ENCODE measurements at places on chromosomes 13 and 19.

GRCh38 chr13:42331009-42331408, 59.1 kb downstream of the AKAP11 start:
- no peak for DNase-seq

DNA sequence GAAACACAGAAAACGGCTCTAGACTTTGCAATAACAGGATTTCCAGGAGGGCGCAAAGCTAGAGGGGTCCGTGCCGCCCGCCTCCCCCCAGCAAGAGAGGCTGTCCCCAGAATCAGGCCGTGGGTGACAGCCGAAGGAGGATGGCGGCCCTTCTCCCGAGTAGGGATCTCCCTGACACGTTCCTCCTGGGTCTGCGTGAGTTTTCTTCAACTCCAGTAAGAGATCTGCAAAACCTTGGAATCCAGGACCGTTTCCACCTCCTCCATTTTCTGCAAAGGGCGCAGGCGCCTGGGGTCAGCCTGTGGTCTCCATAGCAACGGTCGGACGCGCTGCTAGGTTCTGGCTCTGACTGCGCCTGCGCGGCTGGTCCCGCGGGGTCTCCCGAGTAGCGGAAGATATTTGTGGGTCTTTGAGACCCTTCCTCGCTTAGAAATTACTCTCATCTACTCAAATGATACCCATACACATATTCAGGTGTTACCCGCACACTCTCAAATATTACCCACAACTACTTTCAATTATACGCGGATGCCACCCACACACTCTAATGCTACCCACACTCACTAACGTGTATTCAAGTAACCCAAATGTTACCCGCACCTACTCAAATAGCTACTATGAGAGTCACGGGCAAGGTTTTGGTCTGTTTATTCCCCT, 2.1 kb downstream of the PNMA8C start:
- DNase-seq: peak; percentile 58

DNA sequence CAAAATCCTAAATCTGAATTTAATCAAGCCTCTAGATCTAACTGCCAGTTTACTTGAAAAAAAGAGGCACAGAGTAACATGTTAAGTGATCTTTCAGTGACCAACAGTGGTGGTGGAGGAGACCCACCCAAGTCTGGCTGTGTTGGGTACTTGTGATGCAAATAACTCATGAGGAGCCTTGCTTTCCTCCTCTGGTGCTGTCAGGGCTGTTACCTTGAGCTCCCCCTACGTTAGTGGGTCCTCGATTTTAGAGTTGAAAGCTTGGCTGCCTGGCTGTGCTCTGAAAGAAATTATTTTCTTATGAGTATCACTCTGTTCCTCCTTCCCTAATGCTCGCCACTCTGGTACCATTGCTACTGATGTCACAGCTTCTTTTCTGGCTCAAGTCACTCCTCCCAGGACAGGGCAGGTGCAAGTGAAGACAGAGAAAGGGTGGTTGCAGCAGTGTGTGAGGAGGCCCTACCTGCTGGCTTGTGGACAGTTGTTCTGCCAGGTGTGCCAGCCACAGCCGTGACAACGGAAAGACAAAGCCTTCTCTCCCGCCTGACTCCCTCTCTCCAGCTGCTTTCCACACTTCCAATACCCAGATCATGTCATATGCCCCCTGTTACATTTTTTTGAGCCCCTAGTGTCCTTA, 6.5 kb upstream of the SUPT20H start:
- DNase-seq: no peak

GRCh38 chr13:30872685-30873461, 33.2 kb upstream of the MEDAG start:
- no peak for DNase-seq

DNA sequence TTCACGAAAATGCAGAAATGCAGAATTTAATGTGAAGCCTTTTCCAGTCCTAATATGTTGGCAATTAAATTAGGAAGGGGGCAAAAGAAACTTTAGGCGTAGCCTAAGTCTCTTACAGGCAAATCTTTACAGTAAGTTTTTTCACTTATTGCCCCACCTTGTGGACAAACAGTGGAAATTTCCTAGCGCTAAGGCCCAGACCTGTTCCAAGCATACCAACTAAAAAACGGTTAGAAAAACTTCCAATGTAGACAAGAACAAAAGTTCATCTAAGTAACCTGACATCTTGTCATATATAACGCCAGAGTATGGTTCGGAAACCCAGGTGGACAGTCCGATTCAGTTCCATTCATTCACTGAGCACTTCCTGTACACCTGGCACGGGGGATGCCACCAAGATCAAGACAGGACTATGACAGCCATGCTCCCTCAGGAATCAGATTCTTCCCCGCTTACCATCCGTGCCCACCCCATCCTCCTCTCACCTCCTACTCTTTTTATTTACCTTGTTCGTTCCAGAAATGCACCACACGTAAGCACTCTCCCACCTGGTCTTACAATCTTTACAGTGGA, 4.9 kb downstream of the ZAR1L start:
- no peak for DNase-seq

DNA sequence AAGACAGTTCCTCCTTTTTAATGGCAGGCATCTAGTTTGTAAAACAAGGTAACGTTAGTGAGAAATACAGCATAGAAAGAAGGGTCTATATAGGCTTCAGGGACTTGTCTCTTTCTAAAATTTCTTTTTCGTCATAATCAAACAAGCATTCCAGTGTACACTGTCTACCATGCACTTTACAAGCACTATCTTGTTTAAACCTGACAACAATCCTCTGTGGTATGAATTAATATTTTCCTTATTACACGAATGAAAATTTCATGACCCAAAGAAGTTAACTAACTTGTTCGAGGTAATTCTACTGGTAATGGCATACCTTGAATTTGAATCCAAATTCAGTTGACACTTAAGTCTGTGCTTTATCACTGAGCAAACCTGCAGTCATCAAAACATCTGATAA, 399.7 kb upstream of the NBEA start:
- no peak for DNase-seq

DNA sequence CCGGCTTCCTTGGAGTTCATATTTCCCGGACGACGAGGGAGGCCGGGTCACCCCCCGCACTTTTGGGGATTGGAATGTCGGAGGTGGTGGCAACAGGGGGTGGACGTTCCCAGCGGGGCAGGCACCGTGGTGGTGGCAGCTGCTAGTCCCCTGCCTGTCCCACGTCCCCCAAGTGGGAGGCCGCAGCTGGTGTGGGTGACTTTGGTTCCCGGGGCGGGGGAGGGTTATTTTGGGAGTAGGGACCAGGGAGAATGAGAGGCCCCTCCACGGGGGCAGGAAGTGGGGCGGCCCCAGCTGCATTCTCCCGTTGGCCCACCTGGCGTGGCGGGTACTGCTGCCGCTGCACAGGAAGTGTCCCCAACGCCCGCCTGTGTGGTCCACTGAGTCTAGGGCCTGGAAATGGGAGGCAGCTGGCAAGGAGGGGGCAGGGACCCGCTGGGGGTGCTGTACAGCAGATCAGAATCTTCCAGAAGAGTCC, 11.1 kb upstream of the PLIN3 start:
- DNase-seq: no peak

DNA sequence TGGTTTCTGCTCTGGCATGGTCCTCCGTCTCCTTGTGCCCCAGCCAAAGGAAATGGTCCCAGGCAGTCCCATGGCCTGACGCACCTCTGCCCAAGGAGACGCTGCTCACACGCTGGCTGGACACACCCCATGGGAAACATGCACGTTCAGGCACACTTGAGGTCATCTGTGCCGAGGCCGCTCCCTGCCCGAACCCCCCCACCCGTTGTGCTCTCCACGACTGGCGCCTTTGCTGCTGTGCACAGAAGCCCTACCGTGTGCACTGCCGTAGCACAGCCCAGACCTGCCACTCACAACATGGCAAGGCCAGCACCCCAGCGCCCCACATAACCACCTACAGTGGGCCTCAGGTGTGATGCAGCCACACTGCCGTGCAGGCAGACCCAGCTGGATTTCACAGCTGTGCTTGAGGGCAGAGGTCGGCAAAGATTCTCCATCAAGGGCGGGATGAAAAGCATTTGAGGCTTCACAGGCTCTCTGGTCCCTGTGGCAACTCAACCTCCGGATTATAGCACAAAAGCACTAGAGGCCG, 65.7 kb downstream of the SPACA7 start:
- no peak for DNase-seq

GRCh38 chr13:50077431-50077830, 62.2 kb downstream of the KCNRG start:
- DNase-seq: no peak

- DNase-seq: no peak
Observed at GRCh38 chr13:42239161-42239560, 32.8 kb upstream of the AKAP11 start.

GRCh38 chr19:14496834-14497227, 904 bp upstream of the GIPC1 start:
- DNase-seq: no peak

DNA sequence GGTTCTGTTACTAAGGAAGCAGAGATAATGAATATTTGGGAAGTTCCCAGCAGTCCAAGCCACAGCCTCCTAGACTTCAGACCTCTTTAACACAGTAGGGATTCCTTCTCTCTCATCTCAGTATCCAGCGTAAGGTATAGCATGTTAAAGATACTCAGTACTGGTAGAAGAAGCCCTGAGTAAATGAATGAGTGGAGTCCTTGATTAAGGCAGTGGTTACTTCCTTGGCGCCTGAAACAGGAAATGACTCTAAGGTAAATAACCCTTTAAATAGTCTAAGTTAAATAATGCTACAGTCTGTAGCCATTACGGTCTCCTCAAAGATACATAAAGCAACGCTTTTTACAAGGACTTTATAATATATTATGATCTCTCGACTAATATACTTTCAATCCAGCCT, 650.8 kb upstream of the MIR17HG start:
- no peak for DNase-seq

- DNase-seq: no peak
Observed at GRCh38 chr19:6103217-6103644, 7.1 kb downstream of the RFX2 start.

GRCh38 chr13:20505405-20506366, 20.0 kb downstream of the CRYL1 start:
- DNase-seq: no peak

GRCh38 chr19:49613374-49613773, 22.4 kb downstream of the PRR12 start:
- no peak for DNase-seq

DNA sequence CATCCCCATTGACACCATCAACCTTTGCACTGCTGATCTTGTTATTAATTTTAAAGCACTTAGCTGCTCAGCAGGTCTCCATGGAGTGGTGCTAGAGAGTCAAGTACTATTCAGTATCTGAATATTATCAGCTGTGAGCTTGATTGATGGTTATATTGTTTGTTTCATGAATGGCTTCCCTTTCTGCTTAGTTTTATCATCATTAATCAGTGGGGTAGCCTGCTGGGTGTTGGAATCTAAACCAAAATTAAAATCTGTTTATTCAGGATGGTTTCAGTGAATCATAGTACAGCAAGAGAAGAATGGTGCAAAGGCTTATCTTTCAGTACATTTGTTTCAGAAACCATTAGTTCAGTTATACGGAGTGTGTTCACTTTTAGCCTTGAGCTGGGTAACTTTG, 42.5 kb upstream of the SCEL start:
- DNase-seq: no peak

DNA sequence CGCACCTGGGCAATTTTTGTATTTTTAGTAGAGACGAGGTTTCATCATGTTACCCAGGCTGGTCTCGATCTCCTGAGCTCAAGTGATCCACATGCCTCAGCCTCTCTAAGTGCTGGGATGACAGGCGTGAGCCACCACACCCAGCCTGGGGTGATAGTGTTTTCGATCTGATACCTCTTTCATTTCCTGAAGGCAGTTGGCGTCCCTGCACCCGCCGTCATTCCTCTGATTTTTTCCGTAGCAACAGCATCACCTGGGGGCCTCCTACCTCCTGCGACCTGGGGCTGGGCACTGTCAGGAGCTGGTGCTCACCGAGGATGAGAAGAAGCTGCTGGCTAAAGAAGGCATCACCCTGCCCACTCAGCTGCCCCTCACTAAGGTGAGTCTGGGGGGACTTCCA, 10.8 kb downstream of the CREB3L3 start:
- DNase-seq: no peak

DNA sequence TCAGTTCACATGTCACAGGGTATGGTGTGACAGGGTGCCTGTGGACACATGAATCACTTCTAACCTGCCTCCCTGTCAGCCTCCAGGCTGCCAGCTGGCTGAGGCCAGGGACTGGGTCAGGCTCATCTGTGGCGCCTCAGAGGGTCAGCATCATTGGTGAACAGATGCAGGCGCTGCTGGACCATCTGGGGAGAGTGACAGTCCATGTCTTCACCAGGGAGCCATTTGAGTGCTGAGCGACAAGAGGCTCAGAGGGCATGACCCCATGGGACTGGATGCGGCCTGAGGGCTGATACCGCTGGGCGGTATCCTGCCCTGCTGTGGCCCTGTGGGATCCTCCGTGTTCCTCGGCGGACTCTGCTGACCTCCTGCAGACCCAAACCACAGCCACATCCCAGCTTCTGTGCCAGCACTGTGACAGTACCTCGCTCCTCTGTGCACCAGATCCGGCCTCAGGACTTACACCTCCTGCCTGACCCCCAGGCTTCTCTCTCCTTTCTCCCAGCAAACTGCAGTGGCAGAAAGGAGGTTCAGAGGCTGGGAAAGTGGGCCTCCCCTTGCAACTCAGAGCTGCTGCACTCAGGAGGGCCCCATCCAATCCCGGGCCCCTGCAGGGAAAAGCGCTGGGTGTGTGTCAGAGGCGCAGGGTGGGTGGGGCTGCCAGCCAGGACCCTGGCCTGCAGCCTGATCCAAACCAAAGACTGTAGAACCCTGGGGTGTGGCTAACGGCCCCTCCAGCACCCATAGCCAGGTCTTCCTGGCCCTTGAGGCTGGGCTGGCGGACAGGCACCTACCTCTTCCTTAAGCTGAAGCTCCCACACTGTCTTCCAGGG, 10.2 kb downstream of the ACTMAP start:
- DNase-seq: no peak

- no peak for DNase-seq
Observed at GRCh38 chr19:12932392-12933286, 872 bp downstream of the FARSA start.

DNA sequence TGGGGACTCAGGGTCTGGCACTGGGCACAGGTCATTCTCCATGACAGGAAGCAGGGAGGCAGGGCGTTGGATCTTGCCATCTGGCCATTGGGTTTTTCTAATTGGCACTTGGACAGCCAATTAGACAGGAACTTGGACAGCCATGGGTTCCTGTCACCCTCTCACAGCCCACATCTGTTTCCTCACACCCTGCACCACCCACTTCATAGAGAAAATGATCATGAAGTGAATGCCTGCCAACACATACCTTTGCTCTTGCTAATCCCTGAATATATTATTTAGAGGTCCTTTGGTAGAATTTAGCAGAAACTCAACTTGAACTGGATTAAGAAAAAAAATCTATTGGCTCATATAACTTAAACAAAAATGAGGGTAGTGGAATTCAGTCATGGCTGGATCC, 4.9 kb upstream of the OLFM2 start:
- DNase-seq: no peak

DNA sequence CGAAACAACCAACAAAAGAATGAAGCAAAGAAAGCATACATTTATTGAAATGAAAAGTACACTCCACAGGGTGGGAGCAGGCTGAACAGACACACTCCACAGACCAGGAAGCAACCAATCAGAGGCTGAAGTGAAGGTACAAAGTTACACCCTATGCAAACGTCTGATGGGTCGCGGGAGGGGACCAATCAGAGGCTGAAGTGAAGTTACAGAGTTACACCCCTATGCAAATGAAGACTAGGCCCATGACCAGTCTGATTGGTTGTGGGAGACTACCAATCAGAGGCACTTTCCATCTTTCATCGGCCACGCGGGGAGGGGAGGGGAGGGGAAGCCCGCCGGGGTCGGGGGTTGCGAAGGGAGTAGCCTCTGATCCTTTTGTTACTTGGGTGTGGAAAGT, 12.4 kb upstream of the FBL start:
- DNase-seq: no peak
